ENCODE measurements at places on chromosomes 16 and 17.

GRCh38 chr17:378068-378467, 25.5 kb upstream of the RPH3AL start:
- no peak for DNase-seq

DNA sequence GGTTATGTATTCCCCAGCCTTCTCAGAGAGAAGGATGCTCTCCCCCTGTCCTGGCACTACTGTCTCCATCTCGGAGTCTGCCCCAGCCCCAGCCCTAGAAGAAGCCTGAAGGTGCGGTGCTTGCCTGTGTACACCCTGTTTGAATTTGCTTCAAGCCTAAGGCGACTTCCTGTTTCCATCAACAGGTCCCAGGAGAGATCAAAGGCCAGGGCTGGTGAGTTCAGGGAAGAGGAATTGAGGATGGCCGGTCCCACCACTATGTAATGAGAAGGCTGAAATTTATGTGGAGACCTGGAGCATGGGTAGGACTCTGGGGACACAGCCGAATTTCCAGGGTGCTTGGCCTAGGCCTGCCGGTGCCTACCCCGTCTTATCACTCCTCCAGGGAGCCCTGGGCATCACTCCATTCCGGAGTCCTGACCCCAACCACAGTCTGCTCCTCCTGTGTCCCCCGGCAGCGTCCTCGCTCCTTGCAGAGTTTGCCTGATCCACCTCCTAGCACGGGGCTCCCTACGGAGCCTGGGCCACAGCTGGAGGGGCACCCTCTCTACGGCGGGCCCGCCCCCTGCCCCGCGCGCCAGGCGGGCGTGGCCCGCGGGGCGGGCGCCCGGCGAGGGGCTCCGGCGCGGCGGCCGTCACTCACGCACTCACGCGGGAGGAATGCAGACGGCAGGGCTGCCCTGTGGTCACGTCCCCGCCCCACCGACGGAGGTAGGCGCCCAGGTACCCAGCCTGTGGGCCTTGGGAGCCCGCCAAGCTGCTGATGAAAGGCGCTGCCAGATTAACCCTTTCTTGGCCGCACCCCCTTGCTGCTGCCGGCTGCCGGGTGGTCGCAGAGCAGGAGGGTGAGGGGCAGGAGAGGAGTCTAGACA, 53.8 kb upstream of the TAC4 start:
- peak; percentile 18 for DNase-seq

DNA sequence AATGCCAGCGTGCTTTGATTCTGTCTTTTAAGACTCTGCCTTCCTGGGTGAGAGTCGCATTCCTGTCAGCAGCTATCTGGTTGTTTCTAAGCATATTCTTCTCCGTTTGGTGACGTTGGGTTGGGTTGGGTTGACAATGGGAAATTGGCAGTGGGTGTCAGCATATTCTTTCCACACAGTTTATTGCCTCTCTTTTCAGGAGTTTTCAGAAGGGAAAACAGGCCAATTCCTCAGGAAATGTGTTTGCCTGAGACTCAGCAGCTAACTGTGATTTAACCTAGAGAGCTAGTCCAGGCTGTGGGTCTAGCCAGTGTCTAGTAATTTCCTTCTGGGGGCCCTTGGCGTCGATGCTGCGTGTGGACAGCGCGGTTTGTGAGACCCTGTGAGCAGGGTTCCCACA, 21.2 kb downstream of the EPN2 start:
- no peak for DNase-seq

- DNase-seq: no peak
These were observed 37.6 kb downstream of the HASPIN start for GRCh38 chr17:3761036-3761917.

GRCh38 chr17:10797476-10798328, 6.2 kb downstream of the TMEM238L start:
- DNase-seq: no peak

DNA sequence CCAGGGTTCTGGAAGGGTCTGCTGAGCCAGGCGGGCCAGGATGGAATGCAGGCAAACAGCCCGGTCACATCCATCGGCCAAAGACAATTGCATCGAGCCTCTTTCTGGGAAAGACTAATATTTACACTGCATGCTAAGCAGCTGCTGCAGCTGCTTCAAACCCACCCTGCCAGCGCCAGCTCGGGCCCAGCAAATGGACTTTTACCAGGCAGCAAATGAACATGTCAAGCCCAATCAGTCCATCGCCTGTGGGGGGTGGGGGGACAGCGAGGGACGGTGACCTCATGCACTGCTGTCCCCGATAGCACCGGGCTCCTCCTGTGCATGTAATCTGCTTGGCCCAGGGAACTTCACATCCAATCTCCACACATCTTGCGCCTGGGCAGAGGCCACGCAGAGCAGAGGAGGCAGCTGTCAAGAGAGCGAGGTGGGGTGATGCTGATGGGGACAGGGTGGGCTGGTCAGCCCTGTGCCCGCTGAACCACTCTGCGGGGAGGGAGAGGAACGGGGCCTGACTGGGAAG, 39.4 kb upstream of the CDH5 start:
- no peak for DNase-seq

DNA sequence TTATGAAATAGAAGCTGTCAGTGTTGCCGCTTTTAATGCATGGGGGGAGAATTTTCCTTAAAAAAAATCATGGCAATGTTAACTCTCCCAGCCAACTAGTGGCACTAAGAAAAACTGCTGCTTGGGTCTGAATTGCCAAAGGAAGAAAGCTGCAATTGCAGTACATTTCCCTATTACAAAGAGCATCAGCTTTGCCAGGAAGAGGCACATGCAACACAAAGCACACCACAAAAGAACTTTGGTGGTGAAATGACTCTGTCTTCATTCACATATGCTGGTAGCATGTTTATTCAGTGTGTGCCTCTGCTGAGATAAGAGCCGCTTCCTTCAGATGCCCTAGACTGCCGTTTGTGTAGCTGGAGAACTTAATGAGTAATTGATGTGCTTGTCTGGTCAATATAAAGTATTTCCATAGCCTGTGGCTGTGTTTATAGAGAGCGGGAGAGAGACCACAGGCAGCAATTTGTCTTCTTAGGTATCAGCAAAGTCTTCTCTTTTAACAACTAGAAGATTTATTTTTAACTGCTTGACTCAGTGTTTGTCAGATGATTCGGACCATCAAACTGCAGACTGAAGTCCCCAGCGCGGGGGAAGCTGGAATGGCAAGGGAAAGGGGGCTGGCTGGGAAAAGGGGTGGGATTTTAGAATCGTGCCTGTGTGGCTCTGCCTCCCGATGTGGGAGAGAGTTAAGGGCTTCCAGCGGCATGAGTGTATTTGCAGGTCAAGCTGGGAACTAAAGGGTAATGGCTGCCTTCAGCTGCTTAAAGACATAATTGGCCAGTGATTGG, 115.1 kb downstream of the MRTFB start:
- peak; percentile 64 for DNase-seq

GRCh38 chr17:77126519-77126918, 14.2 kb upstream of the SEC14L1 start:
- DNase-seq: no peak

- DNase-seq: no peak
These were observed 11.6 kb upstream of the MPRIP start for GRCh38 chr17:17030515-17031211.

GRCh38 chr16:4830408-4830807, 16.7 kb downstream of the GLYR1 start:
- no peak for DNase-seq

DNA sequence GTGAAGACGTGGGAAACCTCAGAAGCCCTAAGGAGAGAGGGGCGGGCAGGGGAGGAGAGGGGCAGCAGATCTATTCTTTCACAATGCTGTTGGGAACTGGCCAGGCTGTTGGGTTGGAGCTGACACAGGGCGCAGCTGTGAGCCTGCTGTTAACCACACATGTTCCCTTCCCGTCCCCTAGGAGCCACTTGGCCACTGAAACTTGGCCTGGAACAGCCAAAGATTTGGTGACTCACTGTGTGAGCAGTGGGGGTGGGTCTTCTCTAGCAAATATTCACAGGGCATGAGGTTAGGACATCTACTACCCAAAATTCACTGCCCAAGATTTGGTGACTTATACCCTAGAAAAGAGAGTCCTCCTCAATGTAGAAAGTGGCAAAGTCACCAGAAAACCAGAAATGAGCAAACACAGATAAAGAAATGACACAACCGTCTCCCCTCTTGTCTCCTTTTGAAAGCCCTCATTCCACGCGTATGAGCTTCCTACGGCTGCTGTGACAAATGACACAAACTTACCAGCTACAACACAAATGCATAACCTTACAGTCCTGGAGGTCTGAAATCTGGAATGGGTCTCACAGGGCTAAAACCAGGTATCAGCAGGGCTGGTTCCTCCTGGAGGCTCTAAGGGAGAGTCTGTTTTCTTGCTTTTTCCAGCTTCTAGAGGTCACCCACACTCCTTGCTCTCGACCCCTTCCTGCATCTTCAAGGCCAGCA, 6.3 kb downstream of the TBC1D16 start:
- peak; percentile 54 for DNase-seq

GRCh38 chr17:40402668-40403067, 15.0 kb downstream of the TOP2A start:
- DNase-seq: no peak

- no peak for DNase-seq
These were observed at the start of gene RAMP2 for GRCh38 chr17:42760652-42761581. TSS of gene RAMP2 (plus strand) at chr17:42761227. CDS start at chr17:42761262, 35 bp downstream.

GRCh38 chr16:2912330-2913199, 834 bp downstream of the FLYWCH1 start:
- DNase-seq: no peak

- DNase-seq: no peak
These were observed 317.0 kb downstream of the MAF start for GRCh38 chr16:79283578-79283977.

DNA sequence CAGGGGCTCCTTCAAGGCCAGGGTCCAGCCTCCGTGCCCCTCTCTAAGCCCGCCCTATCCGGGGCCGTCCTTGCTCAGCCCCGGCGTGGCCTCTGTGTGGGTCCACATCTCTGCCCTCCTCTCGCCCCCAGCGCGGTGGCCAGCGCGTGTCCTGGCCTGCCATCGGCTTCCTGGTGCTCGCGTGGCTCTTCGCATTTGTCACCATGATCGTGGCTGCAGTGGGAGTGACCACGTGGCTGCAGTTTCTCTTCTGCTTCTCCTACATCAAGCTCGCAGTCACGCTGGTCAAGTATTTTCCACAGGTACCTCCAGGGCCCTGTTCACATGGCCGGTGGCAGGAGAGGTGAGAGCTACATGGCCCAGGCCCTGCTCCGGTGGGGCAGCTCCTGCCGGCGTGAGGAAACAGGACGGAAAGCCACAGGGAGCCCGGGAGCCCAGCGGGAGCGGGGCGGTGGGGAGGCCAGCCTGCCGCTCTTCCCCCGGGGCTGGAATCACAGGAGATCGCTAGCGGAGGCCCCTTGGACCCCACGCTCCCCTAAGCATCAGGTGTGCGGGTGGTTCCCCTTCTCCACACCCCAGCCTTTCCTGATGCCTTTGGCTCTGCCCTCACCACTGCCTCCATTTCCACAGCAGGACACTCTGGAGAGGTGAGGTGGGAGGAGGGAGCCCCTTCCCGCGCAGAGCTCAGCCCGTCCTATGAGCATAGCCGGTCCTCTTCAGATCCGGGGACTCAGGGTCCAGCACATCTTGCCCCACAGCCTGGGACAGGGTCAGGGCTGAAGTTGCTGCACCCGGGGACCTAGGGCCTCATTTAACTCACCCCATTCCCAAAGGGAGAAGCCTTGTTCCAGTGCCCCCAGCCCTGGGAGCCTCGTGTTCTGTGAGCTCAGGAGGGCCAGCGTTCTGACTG, 10.2 kb downstream of the TAX1BP3 start:
- no peak for DNase-seq

DNA sequence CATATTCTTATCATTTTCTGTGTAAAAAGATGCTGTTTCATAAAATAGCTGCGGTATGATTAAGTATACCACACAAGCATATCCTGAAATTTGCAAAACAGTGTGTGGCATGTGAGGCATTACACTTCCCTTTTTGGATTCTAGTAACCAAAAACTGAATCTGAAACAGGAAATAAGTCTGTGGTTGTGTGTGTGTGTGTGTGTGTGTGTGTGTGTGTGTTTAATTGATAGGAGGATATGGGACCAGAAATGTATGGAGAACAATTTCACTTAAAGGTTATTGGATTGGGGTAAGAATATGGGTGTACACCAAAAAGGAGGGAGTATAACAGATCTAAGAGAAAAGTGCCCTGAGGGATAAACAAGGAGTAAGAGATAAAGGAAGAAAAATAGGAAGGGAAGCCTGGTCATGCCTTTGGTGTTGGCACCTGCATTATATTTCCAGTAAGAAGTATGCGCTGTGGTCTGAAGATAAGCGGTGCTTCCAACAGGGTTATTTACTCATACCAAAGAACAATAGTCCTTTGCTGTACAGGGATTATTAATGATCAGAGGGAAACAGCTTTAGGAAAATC, 4.0 kb downstream of the LYRM1 start:
- peak; percentile 5 for DNase-seq

DNA sequence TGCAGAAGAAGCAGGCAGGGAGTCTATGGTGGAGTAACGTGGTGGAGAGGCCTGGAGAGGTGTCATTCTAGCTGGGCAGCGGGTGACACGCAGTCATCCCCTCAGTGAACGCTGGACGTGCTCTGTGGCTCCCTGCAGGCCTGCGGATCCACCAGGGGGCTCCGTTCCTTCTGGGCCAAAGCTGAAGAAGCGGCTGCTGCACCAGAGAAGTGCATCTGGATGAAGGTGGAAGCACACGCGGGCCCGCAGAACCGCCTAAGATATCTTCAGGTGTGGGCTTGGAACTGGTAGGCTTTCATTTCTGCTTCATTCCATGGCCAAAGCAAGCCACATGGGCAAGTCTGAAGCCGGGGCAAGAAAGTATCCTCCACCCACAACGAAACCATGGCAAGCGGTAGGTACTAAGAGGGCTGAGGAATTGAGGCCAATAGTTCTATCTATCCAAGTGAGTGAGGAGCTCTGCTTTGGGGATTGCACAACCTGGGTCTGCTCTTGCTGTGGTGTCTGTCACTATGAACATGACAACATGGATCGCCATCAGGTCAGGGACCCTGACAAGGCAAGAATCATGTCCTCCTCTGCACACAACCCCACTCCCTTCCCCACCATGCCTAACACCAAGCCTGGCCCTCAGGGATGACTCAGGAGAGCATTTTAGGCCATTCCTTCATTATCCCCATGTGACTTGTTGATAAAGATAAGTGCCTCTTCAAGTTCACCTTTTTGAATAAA, 78.9 kb upstream of the FBXO47 start:
- no peak for DNase-seq

DNA sequence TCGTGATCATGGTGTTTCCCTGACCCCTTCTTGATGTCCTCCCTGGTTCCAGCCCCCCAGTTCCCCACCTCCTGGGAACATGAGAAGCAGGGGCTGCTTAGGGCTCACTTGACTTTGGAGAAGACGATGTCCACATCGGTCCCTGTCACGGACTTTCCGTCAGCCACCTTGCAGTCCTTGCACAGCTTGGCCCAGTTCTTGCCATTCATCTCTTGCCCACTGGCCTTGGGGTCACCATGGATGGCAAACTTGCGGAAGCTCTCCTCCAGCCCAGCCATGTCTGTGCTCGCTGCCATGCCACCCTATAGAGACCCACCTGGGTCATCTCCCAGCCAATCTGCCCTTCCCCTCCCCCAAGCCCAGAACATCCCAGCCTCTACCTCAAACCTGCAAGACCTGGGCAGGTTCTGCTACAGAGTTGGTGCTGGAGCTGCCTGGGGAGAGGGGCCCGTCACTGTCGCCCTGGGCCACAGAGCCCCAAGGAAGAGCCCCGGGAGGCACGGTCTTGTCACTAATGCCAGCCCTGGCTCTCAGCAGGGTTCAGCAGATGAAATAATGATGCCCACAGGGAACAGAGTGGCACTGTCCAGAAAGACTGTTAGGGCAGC, 2.4 kb downstream of the TPPP3 start:
- DNase-seq: no peak

Data from RCC 7860 (cell line).